ENCODE measurements at places on chromosomes 12 and 14.

DNA sequence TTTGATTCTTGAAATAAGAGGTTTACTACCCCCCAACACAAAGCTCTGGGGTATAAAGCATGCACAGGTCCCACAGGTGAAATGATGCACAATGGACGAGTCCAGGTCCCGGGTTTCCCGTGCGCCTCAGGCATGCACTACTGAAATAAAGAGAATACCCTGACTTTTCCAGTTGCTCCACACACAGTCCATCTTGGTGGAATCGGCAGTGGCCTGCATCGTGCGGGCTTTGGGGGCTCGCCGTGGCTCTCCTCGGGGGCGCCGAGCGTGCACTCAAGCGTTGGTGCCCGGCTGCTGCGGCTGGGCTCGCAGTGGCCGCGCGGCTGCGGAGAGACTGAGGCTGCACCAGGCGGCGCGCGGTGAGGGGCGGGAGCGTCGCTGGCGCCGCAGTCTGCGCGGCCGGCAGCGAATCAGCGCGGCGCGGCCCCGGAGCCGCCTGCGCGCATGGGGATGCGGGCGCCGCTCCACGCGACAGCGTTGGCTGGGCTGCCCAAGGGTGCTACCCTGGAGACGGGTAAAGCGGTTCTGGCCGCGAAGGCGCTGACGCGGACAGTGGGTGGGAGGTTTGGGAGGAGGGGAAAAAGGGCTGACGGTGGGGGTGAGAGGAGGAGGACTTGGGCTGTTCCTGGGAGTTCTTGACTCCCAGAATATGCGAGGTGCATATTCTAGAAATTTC lies 53.8 kb upstream of the CCDC175 start:
- DNase-seq, result no peak

DNA sequence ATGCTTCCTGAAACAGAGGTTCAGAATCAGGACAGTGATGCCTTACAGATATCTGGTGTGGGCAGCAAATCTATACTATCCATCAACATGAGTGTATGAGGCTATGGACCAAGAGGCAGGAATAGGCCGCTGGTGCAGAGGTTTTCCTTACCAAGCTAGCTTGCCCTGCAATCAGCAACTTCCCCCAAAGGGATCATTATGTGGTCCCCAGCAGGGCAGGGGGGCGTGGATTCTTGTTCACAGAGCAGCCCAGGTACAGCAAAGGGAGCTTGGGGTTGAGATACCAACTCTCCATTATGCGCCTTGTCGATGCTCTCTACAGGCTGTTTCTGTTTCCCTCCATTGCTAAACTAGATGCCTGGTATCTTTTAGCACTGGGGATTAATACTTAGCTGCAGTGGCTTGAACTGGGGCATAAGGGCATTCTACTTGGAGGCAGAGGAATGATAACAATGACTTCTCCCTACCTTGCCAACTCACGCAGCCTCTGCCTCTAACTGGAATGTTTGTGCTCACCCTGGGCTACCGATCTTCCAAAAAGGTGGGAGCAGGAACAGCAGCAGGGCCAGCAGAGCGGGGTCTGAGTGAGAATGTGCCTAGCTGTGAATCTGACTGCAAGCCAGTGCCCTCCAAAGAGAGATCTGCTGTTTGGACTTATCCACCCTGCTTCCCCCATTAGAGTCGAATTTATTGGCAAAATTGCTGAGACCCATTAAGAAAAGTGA lies 10.3 kb upstream of the KRT1 start:
- DNase-seq, result no peak

DNA sequence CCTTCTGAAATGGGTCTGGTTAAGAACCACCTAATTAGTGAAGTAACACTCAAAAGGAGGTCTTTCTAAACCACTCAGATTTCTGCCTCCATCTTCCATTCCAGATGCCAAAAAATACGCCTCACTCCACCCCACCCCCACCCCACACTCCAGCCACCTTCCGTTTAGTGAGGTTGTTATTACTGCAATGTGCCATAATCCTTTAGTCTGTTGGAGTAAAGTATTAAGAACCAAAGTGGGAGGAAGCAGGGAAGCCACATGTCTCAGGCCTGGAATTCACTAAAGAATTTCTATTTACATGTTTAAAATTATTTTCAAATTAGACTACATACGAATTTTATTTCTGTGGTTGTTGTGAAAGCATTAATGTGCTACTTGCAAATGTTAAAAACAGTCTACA lies 7.4 kb downstream of the KIF21A start:
- no peak for DNase-seq

GRCh38 chr12:124507188-124508109 lies 60.0 kb downstream of the NCOR2 start:
- DNase-seq, result no peak

GRCh38 chr12:114441039-114441383 lies 35.1 kb upstream of the TBX5 start:
- DNase-seq, result no peak

GRCh38 chr14:102923201-102923924 lies 900 bp downstream of the AMN start:
- DNase-seq, result no peak

GRCh38 chr12:78820946-78821345 lies 43.6 kb upstream of the SYT1 start:
- no peak for DNase-seq

GRCh38 chr12:56190695-56191155 lies 1.4 kb upstream of the SMARCC2 start:
- no peak for DNase-seq

DNA sequence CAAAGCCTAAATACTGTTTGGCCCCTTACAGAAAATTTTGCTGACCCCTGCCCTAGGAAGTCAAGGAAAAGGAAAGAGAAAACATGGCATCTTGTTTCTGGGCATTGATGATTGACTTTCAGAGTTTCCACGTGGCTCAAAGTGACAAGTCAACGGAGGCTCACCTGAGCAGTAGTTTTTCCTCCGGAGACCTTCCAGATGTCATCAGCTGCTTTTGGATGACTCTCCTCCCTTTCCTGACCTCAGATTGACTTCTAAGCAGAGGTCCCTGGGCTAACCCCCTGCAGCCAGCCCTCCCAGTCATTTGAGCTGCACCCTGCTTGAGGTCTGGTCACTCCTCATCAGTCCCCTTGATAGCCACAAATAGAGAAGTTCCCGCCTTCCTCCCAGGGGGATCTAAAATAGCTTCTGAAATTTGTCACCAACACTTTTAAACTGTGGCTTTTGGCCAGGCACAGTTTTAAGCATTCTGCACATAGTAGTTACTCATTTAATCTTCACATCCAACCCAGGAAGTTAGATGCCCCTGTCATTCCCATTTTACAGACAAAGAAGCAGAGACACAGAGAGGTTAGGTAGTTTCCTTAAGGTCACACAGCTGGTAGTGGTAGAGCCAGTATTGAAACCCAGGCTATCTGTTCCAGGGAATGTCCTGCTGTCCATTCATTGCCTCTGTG lies 143.4 kb downstream of the CHST11 start:
- DNase-seq, result no peak

- no peak for DNase-seq
Measured at GRCh38 chr14:64918216-64918615, 4.0 kb downstream of the CHURC1 start.

DNA sequence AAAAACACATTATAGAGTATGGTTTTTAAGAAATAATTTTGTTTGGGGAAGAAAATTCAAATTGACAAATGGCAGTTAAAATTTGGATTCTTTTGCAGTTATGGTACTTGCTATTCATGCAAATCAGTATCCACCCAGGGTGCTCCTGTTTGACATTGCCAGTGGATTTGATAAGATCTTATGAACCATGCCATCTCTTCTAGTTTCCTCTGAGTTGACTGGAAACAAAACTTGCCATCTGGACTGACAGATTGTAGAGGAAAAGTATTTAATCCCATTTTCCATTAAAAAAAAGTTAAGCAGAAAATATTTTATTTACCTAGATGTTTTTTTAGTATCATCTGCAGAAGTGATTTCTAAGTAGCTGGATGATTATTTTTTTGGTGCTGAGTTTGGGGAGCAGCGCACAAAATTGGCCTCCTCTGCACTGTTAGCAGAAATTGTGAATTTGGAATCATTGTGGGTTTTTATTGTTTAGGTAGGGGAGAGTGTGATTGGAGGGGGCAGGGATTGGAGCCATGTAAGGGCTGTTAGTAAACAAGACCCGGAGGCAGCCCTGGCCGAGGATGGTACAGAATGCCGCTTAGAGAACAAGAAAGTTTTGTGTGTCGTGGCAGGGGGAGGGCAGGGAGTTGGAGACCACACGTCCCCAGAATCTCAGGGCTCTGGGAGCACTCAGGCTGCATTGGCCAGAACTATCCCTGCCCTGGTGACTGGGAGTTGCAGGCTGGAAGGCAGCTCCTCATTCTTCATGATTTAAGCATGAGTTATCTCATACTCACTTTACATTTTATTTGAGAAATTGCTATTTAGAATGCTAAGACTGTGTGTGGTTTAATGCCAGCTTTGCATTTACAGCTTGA lies 56.6 kb downstream of the WDR20 start:
- DNase-seq, result no peak

- DNase-seq, result no peak
Measured at GRCh38 chr14:70871863-70872677, 35.2 kb upstream of the PCNX1 start.

DNA sequence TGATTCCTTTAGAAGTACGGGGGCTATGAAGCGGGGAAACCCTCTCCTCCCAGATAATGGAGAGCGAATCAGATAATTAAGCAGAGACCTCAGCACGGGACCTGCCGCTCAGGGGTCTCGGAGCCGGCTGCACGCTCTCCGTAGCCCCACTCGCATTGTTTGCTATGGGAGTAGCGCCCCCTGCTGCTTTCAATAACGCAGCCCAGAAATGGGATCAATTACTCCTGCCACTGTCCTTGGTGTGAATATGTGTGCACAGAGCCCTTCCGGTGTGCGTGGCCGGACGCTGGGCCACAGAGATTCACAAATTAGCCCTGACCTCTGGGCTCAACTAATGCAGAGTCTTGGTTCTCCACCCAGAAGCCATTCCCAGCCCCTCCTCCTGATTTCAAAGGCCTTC lies 76.4 kb upstream of the TMEM132C start:
- no peak for DNase-seq

DNA sequence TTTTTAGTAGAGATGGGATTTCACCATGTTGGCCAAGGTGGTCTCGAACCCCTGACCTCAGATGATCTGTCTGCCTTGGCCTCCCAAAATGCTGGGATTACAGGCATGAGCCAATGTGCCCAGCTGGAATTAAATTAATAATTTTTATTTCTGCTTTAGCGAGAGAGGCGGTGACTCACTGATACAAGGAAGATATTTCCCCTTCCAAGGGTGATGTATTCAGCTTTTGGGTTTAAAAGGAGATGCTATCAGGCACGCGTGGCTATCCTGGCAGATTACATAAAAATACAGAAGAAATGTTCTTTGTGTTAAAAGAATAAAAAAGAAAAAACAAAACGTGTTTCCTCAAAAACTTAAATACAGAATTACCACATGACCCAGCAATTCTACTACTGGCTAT lies 12.4 kb upstream of the P2RX7 start:
- DNase-seq, result no peak

DNA sequence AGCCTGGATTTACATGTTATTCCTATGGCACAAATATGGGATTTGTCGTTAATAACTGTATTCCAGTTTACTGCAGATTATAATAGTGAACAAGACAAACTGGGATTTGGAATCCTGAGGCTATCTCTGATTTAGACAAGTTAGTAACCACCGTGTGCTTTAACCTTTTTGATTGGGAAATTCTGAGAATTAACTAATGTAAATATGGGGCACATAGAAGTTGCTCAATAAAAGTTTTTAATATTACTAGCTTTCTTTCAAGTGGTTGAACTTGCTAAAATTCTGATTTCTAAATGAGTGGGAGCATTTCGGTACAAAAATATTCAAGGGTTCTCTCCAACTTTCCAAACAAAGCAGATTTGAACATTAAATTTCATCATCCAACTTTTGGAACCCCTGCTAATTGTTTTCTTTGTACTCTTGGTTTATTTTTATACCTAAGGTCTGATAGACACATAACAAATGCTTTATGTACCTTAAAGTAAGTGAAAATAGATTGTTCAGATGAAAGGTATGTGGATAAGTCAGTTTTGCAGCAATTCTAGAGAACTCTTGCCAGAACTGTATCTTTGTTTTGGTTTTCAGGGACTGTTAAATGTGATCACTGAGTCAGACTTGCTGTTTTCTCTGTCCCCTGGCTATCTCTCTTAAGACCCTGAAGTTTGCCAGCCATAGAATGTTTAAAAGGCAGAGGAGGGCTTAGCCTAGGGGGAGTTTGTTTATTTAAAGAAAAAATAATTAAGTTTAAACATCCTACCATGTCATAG lies 57.5 kb downstream of the FRS2 start:
- no peak for DNase-seq

GRCh38 chr12:107840186-107840585 lies 65.7 kb downstream of the ASCL4 start:
- DNase-seq, result no peak

GRCh38 chr12:5014269-5014668 lies 29.4 kb upstream of the KCNA5 start:
- DNase-seq, result no peak

DNA sequence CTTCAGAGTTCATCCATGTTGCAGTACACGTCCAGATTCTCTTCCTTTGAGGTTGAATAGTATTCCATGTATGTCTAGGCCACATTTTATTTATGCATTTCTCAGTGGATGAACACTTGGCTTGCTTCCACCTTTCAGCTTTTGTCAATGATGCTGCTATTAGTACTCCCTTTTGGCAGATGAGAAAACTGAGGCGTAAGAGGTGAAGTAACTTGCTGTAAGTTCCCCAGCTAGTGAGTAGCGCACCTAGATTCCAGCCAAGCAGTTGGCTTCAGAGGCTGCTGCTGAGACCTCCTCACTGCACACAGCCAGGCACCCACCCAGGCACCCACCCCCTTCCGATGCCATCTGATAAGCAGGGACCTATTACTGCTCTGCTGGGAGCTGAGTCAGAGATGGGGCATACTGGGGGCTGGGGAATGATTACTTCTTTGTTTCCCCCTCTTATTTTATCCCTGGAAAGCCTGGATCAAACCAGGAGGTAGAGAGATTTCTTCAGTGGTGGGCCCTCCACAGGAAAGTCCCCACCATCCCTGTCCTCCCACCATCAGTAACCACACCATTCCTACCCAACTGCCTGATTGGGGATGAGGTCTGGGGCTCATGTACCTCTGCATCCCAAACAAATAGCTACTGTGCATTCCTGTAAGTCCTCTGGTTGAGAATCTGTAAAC lies 234.6 kb downstream of the PCNX1 start:
- no peak for DNase-seq

DNA sequence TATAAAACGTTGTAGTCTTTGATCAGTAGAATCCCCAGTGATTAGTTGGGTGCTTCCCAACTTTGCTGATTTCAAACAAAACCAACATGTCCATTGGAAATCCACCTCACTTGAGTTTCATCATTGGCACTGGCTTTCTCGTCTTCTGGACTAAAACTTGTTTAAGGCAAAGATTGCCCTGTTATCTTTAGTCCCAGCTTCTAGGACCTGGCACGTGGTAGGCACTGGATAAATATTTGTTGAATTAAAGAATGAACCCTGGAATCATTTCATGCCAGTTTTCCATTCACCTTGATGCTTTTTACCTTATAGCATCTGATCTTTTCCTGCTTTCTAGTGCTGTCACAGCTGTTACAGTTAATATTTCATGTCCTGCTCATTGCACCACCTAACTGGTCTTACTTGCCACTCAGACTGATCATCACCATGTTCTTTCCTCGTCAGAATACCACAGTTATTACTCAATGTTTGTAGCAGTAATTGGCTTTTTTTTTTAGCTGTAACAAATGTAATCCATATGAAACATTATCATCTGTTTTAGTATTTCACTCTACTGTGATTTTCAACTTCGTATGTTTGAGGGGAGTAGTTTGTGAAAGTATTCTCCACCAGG lies 7.3 kb upstream of the C12orf50 start:
- no peak for DNase-seq
